T-helper 17 cell (primary cell): ENCODE measurements at places on chromosomes 12 and 14.

GRCh38 chr14:61034416-61035120, 53.5 kb downstream of the SLC38A6 start:
- no peak overlapping the region for H3K27ac ChIP-seq
- H3K27me3 ChIP-seq = no peaks in the 10 kb centered on the region
- peaks cover 7% of the 10 kb centered on the region for H3K4me1 ChIP-seq

DNA sequence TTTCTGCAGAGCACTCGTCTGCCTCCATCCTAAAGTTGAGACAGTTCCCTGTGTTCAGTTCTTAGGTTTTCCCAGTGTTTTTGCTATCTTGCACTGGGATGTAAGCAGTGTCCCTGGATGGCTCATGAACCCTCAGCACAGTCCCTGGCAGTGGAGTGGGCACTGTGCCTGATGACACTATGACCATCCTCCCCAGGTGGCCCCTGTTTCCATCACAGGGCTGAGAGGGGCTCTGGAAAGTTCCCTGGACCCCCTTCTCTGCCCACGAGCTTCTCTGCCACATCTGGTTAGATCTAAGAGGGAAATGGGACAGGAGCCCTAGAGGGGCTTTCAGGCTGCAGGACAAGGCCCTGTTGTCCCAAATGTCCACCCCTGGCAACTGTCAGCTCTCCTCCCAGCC, 249.8 kb upstream of the SFSWAP start:
- H3K27ac ChIP-seq = no peak overlapping the region
- H3K36me3 ChIP-seq = no peaks in the 10 kb centered on the region
- no peak overlapping the region for H3K4me3 ChIP-seq
- no peak for DNase-seq
- peaks cover 8% of the 10 kb centered on the region for H3K27me3 ChIP-seq
- no peaks in the 10 kb centered on the region for H3K4me1 ChIP-seq

DNA sequence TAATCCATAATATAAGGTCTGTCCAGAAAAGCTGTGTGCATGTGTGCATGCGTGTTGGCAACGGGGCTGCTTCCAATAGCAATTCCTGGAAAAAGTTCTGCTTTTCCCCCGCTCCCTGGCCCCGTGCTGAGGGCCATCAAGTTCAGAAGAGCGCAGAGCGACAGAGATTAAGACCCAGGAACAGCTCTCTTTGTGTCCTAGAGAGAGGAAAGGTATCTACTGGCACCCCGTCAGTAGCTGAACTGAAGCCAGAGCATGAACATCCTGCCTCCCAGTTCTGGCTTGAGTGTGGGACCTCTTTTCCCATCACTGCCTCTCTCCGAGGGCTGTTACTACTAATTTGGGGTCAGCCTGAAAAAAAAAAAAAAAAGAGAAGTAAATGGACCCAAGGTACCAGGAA, 15.5 kb downstream of the HDAC7 start:
- H3K27ac ChIP-seq = peak overlapping the region; percentile 90
- no peak overlapping the region for H3K4me3 ChIP-seq
- no peaks in the 10 kb centered on the region for H3K27me3 ChIP-seq
- H3K36me3 ChIP-seq = no peaks in the 10 kb centered on the region
- H3K4me1 ChIP-seq = peaks cover 62% of the 10 kb centered on the region
- no peak for DNase-seq

- no peak for DNase-seq
- H3K36me3 ChIP-seq = peaks cover 8% of the 10 kb centered on the region
- H3K4me1 ChIP-seq = peaks cover 8% of the 10 kb centered on the region
- no peak overlapping the region for H3K4me3 ChIP-seq
- no peaks in the 10 kb centered on the region for H3K27me3 ChIP-seq
These were observed 81.4 kb downstream of the CRACR2A start for GRCh38 chr12:3671330-3672112.

DNA sequence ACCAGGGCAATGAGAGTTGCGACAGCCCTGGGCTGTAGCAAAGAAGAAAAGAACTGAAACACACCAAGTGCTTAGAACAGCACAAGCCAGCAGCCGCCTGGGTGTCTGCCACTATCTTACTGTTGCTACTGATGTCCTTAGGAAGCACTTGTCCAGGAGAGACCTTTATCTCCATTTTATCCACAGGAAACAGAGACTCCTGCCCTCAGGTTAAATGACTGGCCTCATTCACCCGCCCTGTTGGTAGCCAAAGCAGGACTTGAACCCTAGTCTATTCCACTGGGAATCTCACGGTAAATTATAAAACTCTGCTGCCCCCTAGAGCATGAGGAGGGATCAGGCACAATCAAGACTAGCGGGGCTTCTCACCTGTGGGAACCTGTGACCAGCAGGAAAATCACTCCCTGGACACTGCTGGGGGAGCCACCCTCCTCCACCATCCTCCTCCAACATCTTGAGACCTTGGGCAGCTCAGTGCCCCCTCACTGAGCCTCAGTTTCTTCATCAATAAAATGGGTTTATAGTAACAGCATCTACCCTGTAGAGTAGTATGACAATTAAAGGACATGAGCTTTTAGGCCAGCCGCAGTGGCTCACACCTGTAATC, 20.5 kb upstream of the TESC start:
- H3K4me3 ChIP-seq = no peak overlapping the region
- H3K4me1 ChIP-seq = peaks cover 2% of the 10 kb centered on the region
- no peak for DNase-seq
- H3K27ac ChIP-seq = no peak overlapping the region
- no peaks in the 10 kb centered on the region for H3K27me3 ChIP-seq
